Epithelial cell of esophagus (primary cell): ENCODE measurements at places on chromosomes 11 and 22.

- DNase-seq = no peak
Observed at GRCh38 chr11:57396744-57397143, 6.3 kb upstream of the PRG2 start.

- no peak for DNase-seq
Observed at GRCh38 chr11:61002598-61002997, 31.1 kb downstream of the CD6 start.

DNA sequence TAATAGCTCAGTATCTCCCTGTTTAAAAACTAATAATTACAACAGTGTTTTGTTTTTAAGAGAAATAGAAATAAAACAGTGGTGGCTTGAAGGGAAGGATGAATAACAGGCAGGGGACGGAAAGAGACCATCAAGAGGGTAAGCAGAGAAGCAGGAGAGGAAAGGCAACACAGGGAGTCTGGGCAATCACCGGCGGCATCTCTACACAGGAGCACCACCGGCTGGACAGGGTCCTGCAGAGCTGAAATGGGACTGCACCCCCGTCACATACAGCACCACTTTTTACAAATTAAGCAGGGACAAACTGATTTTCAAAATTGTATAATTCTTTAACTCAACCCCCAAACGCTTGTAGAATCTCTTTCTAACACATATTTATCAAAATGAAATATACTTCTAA is 18.4 kb downstream of the PHF21A start:
- DNase-seq = no peak

DNA sequence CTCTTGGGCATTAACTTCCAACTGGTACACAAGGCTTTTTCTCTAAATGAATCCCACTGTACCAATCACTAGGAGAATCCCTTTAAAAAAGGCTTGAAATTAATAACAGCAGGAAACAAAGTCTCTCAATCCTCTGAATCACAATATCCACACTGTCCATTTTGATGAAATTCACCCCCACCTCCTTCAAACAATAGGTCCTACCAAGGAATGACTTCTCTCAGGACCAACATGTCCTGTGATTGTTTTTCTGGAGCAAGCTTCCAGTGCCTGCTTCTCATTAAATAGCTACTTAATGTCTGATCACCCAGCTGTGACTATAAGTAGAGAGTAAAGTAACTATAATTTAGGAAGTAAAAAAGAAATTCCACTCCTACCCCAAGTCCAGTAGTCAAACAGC is 13.1 kb downstream of the NUMA1 start:
- DNase-seq = no peak

GRCh38 chr11:13206086-13206640 is 71.4 kb upstream of the BMAL1 start:
- no peak for DNase-seq

DNA sequence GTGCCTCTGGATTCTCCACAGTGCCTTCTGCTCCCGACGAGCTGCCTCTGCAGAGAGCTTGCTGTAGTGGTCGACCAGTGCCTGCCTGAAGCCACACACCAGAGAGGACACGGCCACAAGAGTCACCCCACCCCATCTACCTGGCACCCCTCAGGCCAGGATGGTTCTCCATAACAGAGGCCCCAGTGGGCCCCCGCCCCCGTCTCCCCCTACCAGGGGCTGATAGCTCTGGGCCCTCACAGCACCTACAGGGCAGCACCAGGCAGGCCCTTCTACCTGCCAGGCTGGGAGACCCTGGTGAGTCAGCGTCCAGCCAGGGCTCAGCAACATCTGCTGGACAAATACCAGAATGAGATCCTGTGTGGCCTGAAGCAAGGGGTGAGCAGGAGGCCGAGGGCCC is 21.7 kb downstream of the SELENOO start:
- DNase-seq = no peak

DNA sequence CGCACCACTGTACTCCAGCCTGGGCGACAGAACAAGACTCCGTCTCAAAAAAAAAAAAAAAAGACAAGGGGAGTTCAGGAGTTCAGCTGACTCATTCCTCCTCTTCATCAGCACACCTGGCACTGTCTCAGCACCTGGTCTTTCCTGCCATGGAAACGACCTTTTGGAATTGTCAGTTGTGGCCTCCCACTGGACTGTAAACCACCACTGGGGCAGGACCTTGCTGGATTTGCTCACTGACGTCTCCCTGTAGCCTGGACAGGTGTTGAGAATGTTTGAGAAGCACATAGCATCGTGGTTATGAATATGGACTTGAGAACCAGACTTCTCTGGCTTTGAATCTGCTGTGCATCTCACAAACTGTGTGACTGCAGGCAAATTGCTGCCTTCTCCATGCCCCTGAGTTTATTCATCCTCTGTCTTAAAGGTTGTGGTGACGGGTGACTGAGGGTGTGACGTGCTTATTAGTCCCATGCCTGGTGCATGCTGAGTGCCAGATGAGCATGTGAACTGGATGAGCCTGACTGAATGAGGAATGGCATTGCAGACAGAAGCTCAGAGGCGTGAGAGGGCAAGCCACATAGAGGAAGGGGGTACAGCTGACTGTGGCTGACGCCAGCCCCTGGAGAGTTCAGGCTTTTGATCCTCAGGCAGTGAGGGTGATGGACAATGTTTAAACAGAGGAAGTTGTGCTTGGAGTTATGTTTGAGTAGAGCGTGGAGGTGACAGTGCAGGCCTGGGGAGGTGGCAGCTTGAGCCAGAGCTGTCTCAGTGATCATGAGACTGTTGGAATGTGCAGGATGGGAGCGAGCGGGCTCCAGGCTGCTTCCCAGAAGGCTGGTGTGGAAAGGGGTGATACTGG is 12.7 kb downstream of the TOM1 start:
- DNase-seq = peak; percentile 65

- peak; percentile 97 for DNase-seq
Observed at GRCh38 chr11:102177974-102178631, 67.9 kb downstream of the YAP1 start.
